NAMALWA (cell line): ENCODE measurements at places on chromosomes 16 and 17.

GRCh38 chr16:53816211-53816836 is 112.4 kb downstream of the FTO start:
- DNase-seq: no peak

DNA sequence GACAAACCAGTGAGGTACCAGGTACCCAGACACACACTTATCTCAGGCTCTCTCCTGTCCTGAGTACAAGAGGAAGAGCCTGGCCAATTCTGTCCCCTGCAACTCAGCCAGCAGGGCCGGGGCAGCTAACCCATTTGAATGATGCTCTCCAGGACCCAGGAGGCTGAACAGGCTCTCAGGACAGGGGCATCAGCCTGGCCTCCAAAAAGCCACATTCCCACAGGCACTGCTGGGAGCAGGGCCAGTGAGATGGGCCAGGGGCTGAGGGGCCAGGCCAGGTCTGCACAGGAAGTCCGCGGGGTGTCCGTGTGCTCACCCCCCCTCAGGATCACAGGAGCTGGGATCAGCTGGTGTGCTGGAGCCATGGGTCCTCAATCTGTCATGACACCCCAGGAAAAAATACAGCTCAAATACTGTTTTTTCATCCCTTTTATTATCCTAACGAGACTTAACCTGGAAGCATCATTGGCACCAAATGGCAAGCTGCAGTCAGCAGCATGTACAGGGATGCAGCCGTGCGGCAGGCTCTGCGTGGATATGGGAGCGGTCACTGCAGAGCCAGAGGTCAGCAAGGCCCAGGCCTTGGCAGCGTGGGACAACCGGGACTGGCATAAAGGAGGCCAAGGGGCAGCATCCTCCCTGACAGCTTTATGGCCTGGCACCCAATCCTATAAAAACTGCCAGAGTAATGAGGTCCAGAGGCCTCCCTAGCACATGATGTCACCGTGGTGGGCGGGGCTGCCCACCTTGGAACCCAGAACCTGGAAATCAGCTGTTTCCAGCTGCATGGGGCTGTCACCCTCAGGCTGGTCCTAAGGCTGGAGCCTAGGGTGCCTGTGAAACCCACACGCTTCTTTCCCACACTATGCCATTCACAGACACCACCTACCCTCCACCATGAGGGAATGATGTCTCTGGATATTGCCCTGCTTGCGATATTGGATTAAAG is 276.7 kb downstream of the C16orf95 start:
- DNase-seq: no peak

DNA sequence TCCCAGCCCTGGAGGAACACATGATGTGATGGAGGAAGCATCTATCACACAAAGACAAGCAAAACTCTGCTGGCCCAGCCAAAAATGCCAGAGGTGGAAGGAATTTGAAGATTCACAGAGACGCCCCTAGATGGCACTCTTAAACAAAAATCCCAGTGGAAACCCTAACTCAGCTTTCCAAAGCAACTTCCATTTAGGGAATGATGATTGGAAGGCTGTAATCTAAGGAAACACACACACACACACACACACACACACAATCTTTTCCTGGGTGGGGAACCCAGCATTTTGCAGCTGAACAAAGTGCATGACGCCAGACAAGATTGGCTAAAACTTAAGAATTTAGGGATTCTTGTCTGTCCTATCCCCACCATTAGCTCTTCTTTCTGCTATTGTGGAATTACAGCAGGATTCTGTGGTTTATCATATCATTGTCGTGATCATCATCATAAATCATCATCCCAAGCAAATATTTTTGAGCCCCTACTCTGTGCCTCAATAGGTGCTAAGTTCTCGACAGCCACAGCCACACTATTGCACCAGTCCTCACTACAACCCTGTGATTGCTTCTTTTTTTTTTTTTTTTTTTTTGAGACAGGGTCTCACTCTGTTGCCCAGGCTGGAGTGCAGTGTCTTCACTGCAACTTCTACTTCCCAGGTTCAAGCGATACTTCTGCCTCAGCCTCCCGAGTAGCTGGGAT is 1.6 kb upstream of the LDAF1 start:
- DNase-seq: peak; percentile 52

GRCh38 chr16:54921206-54921824 is 9.3 kb upstream of the IRX5 start:
- DNase-seq: no peak

DNA sequence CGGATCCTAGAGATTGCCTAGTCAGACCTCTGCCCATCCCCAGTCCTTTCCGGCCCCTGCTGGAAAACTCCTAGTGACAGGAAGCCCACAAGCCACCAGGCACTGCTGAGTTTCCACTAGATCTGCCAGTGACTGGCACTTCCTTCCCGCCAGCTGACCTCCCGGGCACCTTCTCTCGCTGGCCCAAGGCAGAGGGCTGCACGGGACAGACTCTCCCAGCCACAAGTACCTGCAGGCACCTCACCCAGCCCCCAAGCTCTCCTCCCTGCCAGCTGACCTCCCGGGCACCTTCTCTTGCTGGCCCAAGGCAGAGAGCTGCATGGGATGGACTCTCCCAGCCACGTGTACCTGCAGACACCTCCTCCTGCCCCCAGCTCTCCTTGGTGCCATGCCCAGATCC is 66.3 kb upstream of the DOC2B start:
- DNase-seq: no peak

DNA sequence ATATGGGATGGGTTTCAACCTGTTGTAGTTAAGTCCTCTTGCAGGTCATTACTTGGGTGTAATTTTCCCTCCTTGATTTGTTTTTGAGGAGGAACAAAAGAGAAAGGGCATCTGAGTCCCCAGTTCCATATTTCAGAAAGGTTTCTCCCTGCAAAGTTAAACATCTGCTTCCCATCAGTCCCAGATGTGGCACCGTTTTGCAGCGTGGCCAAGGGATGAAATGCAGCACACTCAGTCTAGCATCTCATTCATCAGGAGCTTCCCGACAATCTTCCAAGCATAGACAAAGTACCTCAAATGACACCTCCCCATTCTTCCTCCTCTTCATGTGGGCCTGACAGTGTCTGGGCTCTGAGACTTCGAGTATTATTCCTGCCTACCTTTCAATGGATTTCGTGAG is 363.7 kb upstream of the SOX9 start:
- DNase-seq: no peak

- DNase-seq: no peak
These were observed 451.2 kb upstream of the PSMD7 start for GRCh38 chr16:73845238-73846006.

DNA sequence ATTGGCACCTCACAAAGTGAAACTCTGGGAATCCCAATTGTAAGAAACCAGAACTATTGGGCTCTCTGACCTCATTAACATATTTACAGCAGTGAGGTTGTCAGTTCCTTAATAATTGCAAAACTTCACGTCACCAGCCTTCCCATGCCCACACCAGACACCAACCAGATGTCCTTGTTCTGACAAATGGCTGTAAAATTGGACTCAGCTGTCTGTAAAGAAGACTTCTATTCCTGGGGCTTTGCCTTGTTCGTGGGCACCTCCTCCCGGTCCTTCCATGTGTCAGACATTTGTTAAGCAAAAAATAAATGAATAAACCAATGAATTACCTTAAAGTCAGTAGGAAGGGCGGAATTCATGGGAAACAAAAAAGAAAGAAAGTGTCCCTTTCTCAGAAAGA is 284.3 kb upstream of the CDH11 start:
- no peak for DNase-seq

GRCh38 chr17:11852912-11853311 is 144.4 kb downstream of the ZNF18 start:
- DNase-seq: no peak

DNA sequence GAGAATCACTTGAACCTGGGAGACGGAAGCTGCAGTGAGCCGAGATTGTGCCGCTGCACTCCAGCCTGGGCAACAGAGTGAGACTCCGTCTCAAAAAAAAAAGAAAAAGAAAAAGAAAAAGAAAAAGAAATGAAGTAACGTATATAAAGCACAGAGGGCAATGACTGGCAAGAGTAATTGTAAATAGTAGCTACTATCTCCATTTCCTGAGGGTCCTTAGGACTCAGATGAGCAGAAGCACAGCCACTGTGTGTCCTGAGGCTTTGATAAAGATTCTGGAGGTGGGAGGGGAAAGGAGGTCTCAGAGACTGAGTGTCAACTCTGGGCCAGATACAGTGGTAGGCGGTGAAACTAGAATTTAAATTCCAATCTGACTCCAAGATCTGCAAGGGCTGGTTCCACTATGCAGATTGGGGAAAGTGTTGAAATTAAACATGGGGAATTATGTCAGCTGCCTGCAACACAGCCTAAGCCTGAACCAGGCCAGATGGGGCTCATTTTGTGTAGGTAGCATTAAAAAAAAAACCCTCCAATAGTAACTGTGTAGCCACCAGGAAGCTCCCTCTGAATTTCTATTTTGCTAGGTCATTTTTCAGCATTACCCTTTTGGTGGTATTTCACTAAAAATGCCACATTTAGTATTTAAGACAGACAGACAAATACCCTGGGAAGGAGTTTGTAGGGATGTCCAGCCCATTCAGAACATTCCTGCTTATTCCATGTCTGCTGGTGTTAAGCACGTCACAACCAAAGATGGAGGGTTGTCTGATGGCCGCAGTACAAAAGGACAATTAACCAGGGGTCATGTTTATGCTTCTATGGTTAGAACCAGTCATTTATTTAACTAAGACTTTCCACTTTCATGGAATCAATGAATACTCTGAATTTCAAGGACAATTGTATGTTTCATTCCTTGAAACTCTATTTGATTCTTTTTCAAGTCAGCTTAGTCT is 46.1 kb downstream of the TBX4 start:
- DNase-seq: no peak

GRCh38 chr17:2275722-2276121 is 27.9 kb downstream of the SMG6 start:
- DNase-seq: no peak

DNA sequence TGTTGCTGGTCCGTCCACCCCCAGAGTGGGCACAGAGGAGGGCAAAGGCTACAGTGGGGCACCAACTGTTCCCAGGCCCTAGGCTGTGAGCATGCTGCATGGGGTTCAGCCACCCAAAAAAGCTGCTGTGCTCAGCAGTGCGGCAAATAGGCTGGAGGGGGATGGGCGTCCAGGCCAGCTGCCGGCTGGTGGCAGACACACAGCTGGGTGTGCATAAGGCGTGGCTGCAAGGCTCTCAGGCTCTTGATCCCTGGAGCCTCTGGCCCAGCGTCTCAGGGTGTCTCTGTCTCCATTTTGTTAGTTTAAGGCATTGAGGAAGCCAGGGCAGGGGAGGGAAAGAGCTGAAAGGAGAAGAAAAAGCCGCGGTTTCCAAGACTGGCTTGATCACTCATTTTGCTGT is 8.8 kb downstream of the RPL19 start:
- DNase-seq: peak; percentile 96

DNA sequence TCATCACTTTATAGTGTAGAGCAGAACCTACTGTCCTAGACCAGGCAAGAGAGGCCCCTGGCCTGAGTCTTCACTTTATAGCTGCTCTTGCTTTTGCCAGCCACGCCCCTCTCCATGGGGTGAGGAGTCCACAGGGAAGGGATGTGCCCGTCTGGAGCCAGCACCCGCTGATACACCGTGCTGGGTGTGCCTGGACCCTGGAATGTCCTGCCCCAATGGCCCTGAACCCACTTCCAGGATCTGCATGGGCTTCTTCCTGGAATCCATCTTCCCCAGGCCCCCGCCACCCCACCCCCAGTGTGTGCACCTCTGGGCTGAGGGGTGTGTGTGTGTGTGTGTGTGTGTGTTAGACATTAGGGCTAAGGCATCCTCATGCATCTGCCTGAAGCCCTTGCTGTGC is 44.9 kb downstream of the MEOX1 start:
- no peak for DNase-seq

GRCh38 chr16:4515611-4516233 is 22.9 kb downstream of the CDIP1 start:
- DNase-seq: no peak

- peak; percentile 23 for DNase-seq
These were observed 46.7 kb downstream of the C16orf82 start for GRCh38 chr16:27113341-27113841.

GRCh38 chr16:31458073-31458843 is 1.0 kb upstream of the ARMC5 start:
- peak; percentile 78 for DNase-seq

DNA sequence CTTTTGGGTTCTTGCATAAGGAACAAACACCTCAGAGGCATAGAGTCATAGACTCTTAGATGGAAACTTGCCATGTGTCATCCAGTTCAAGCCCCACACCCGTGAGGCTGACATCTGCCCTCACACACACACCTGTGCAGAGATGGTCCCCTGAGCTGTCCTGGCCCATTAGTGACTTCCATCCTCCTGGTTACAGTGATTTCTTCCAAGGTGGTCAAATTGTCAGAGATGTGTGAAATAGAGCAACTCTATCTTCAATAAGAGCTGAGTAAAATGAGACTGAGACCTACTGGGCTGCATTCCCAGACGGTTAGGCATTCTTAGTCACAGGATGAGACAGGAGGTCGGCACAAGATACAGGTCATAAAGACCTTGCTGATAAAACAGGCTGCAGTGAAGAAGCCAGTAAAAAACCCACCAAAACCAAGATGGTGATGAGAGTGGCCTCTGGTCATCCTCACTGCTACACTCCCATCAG is 342.2 kb upstream of the TNRC6C start:
- DNase-seq: no peak

DNA sequence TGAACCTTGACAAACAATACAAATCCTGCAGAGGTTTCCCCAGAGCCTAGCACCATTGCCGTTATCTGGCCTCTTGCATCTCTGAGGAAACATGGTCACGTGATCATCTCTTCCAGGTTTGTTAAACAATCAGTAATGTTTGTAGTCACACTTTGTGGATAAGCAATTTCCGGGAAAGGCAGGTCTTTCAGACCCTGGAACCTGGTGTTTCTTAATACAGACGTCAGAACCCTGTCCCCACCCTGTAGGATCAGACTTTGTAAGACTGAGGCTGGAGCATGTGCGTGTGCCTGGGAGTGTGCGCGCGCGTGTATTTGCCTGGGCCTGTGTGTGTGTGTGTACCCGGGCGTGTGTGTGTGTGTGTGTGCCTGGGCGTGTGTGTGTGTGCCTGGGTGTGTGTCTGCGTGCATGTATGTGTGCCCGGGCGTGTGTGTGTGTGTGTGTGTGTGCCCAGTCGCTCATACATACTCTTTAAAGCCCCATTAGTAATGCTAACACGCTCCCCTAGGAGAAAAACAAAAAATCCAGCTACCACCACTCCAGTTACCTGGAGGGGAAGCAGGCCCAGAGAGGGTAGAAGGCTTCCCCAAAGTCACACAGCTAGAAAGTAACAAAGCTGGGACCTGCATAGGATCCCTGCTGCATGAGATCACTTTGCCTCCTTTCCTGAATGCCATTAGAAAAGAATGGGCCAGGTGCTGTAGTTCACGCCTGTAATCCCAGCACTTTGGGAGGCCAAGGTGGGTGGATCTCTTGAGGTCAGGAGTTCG is 5.3 kb downstream of the CTNS start:
- DNase-seq: no peak
